ENCODE measurements at places on chromosomes 5 and 9.
A peak's percentile ranks its signal among the peaks of the same experiment; 100 is the strongest.

DNA sequence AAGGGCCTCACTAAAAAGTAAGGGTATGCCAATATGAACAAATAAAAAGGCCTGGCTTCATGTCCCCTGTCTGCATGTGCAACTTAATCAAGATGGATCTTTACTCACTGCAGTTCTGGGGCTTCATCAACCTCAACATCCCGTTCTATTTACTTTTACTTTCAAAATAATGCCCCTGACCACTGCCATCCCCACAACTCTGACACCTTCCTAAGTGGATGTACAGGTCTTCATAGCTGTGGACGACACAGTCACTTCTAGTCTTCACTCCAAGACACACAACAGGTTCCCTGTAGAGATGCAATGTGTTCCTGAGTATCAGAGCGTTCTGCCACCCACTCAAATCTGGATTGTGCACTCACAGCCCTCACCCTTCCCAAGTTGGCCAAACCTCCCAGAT, 136.1 kb downstream of the ENC1 start:
- no peak for DNase-seq

DNA sequence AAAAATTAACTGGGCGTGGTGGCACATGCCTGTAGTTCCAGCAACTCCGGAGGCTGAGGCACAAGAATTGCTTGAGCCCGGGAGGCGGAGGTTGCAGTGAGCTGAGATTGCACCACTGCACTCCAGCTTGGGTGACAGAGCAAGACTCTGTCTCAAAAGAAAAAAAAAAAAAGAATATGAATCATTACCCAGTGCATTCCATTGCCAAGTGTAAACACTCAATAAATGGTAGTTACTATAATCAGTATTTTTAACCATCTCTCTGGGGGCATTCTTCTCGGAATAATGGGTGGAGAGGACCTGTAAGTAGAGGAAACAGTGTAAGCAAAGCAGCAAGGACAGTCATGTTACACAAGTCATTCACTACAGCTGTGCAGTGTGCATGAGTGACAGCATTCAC, 13.8 kb upstream of the RANBP17 start:
- no peak for DNase-seq

- no peak for DNase-seq
Measured at GRCh38 chr5:88677376-88677895, 205.5 kb downstream of the MEF2C start.

- DNase-seq, result no peak
Measured at GRCh38 chr9:34647084-34647403, 569 bp downstream of the GALT start.

DNA sequence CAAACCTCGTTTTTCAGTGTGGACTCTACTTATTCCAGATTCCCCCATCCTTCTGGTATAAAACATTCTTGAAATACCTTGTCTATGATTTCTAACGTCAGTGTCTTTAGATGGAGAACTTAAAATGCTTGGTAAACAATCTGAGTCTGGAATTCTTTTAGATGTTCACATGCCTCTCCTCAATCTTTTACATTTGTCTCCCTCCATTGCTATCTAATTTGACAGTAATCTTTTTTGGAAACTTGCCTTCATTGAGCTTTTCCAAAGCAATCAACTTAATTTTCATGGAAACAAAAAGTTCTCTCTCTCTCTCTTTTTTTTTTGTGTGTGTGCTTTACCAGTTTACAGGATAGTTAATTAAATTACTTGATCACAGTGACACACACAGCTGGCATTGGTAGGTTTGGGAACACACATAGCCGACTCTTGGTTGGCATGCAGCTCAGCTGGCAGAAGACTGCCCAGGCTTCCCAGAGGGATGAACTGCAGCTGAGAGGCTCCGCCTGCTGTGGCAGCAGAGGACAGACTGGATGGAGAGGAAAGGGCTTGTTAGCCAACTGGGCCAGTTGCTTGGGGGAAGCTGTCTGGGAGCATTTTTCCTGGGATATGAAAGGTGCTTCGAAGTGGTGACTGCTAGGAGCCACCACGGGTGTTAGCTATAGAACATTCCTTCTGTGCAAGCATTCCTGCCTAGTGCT, 271.3 kb downstream of the ZSWIM6 start:
- no peak for DNase-seq

DNA sequence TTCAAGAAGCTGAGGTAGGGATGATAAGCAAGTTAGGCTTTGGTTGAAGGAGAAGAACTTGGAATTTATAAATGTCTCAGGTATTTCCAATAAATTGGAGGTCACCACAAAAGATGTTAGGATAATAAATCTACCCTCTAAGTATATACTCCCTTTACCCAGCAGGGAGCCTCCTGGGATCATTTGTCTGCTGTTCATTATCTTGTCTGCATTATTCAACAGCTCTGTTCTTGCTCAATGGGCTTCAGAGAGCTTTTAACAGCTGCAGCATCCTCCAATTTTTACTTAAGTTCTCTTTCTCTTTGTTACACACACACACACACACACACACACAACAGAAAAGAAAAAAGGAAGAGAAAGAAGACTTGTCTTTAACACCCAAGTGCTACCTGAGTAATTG, 51.7 kb upstream of the VPS13A start:
- no peak for DNase-seq

- no peak for DNase-seq
Measured at GRCh38 chr9:99031319-99031718, 73.6 kb upstream of the TGFBR1 start.

- no peak for DNase-seq
Measured at GRCh38 chr5:94746731-94747124, 128.3 kb downstream of the SLF1 start.

DNA sequence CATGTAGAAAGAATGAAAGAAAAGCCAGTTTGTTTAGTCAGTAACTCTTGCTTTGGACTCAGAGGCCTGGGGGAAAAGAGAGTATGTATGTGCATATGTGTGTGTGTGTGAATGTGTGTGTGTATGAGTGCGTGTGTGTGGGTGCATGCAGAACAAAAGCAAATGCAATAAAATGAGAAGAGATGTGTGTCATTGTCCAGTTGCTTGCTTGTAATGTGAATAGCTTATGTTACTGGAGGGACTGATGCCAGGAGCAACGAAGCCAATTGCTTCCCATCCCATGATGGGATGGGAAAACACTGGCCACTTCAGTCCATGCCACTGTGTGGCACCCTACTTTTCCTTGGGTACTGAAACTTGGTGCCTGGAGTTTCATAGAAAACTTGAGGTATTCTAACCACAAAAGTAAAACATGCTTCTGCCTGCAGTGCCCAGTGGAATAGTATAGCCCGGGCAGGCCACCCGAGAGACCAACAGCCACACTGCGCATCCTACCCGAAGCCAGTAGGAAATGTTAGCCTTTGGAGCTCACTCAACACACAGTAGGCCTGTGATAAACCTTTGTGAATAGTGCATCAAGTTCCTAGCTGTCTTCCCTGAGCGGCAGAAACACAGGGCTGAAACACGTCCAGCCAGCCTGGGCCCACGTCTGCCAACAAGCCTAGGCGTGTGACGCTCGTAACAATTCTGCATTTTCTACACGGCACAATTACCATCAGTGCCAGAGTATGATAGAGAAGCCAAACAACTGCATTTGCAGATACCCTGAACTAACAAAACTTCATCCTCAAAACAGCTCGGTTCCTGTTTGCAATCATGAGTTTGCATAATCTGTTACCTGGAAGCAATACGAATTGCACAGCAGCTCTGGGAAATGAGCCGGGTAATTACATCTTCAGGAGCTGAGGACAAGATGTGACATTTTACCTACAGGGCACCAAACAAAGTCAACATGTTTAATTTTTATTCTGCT, 198.1 kb downstream of the SYK start:
- DNase-seq, result no peak

DNA sequence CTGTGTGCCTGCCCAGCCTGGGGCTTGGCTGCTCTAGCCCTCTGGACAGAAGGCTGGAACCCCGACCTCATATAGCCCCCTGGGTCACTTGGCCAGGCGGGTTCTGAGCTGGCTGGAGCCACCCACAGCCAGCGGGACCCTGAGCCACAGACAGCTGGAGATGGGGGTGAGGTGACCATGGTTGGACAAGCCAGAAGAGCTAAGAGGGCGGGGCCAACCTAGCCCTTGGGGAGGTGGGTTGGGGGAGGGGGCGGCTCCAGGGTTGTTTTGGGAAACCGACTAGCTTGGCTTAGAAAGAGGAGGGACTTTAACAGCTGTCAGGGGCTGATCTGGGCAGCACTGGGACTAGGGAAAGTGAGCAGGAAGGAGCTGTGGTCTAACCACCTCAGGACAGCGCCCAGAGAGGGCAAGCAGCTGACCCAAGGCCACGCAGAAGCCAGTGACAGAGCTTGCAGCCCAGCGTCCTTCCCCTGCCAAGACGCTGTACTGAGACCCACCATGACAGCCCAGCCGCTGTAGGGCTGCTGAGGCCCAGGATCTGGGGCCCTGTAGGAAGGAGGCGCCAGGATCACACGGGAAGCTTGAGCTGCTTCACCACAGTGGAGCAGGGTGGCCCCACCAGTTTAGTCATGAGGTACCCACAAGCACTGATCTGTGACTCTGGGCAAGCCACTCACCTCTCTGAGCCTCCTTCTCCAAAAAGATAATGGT, 2.2 kb downstream of the AIF1L start:
- no peak for DNase-seq

GRCh38 chr5:62385816-62386400, 17.8 kb downstream of the DIMT1 start:
- DNase-seq, result no peak

- DNase-seq, result no peak
Measured at GRCh38 chr9:128903871-128904620, 16.7 kb upstream of the PHYHD1 start.

GRCh38 chr5:67986761-67987160, 228.8 kb upstream of the PIK3R1 start:
- no peak for DNase-seq

DNA sequence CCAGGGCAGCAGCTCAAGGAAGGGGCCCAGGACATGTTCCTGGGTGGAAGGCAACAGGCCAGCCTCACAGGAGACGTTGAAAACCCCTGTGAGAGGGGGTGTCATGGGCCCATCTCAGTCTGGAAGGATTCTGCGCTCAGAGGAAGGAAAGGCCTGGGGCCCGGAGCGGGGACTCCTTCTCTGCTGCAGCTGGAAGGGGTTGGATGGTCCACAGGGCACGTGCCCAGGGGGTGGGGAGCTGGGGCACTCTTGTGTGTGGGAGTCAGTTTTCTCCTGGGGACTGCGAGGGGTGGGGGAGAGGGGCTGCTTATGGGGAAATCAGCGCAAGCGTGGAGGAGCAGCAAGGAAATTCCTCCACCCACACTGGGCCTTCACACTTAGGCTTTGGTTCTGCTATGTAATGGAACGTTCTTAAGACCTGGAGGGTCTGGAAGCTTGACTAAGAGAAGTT, 2.9 kb upstream of the LPCAT1 start:
- DNase-seq, result no peak

- DNase-seq, result no peak
Measured at GRCh38 chr9:82382887-82383616, 394.5 kb downstream of the SPATA31D1 start.

- DNase-seq, result peak; percentile 40
Measured at GRCh38 chr5:9653811-9654210, 23.7 kb upstream of the TAS2R1 start.

DNA sequence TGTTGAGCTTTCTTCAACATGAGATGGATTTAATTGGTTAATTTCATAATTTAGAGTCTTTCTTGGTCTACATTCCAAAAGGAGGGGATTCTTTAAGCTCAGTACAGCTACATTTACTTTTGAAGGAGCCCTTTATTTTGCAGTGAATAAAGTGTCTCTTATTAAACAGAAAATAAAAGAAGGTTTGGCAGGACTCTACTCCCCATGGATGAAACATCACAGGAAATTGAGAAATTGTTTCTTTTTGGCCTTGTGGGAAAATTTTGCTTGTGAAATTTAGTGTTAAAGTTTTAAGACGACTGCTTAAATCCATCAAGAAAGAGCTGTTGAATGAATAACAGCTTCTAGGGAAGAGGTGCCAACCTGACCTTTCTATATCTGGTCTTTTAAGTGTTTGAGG, 187.7 kb downstream of the NTRK2 start:
- no peak for DNase-seq
